ENCODE measurements at places on chromosomes 7 and 10. TPM values are rescaled to one million over a fixed set of nuclear protein-coding genes. Genes with fewer than 3 reads are reported as not detected.

DNA sequence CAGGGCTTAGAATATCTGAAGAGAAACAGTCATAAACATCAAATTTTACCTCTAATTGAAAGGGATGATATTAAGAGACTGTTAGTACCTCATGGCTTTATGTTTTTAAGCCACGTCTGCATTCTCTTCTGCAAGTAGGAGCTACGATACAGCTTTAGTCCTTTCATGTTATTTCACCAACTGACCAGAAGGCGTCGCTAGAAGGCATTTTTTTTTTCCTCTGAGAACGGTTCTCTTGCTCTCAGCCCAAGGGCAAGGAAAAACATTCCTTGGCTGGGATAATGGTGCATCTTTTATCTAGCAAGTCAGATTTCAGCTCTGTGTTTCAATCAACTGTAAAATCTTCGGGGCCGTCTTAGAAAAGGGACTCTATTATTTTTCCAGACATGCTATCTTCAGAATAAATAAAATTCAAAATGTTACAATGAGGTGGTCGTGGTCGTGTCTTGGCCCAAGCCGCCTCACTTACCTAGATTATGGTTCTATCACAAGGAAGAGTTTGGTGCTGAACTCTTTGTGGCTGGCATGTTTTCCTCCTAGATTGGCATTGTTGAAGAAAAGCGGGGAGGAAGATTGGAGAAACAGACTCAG is 41.6 kb upstream of the LYZL2 start:
- H3K36me3 ChIP-seq = no peaks in the 10 kb centered on the region
- no peak overlapping the region for H3K27ac ChIP-seq

GRCh38 chr7:65338346-65338745 is 35.3 kb upstream of the ZNF92 start:
- H3K27ac ChIP-seq = no peak overlapping the region
- H3K36me3 ChIP-seq = no peaks in the 10 kb centered on the region
- H3K4me1 ChIP-seq = no peaks in the 10 kb centered on the region

DNA sequence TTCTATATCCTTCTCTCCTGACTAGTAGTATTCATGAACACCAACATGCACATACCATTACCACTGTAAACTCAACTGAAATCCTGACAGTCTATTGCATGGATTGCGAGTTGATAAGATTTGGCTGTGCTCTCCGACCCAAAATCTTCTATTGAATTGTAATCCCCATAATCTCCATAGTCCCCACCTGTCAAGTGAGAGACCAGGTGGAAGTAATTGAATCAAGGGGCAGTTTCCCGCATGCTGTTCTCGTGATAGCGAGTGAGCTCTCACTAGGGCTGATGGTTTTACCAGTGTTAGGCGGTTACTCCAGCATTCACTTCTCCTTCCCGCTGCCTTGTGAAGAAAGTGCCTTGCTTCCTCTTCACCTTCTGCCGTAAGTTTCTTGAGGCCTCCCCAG is 261.8 kb downstream of the PHF14 start:
- no peaks in the 10 kb centered on the region for H3K27me3 ChIP-seq
- no peak for DNase-seq
- H3K4me1 ChIP-seq = no peaks in the 10 kb centered on the region
- H3K27ac ChIP-seq = no peak overlapping the region
- H3K4me3 ChIP-seq = no peak overlapping the region
- no peaks in the 10 kb centered on the region for H3K36me3 ChIP-seq

- no peak overlapping the region for H3K27ac ChIP-seq
- no peaks in the 10 kb centered on the region for H3K27me3 ChIP-seq
- H3K4me1 ChIP-seq = peaks cover 15% of the 10 kb centered on the region
- no peak overlapping the region for H3K4me3 ChIP-seq
These were observed 5.0 kb downstream of the PRKAG2 start for GRCh38 chr7:151871904-151872303.

DNA sequence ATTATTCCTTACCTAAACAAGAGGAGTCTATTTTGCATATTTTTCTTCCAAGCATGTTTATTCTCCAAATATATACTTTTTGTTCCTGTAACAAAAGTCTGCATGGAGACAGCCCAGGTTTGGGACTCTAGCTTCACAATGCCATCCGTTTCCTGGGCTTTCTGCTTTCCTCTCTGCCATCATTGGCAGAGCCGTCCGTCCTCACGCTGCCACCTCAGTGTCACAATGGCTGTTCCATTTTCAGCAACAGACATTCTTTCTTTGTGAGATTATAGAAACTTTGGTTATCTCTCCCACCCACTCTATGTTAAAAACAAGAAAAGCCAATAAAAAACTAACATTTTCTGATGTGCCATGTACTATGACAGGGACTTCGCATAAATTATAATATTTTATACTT is 825.2 kb downstream of the REEP3 start:
- H3K4me1 ChIP-seq = no peaks in the 10 kb centered on the region
- no peaks in the 10 kb centered on the region for H3K27me3 ChIP-seq
- H3K4me3 ChIP-seq = no peak overlapping the region
- no peaks in the 10 kb centered on the region for H3K36me3 ChIP-seq
- H3K27ac ChIP-seq = no peak overlapping the region
- DNase-seq = no peak

GRCh38 chr7:135716677-135717238 is 11.2 kb downstream of the SLC13A4 start:
- H3K4me3 ChIP-seq = no peak overlapping the region
- no peaks in the 10 kb centered on the region for H3K36me3 ChIP-seq
- H3K27me3 ChIP-seq = no peaks in the 10 kb centered on the region
- no peak for DNase-seq

SLC13A1 gene
- 2.1 TPM for total RNA-seq

WEE2 gene
- not detected for total RNA-seq

TMEM229A gene
- not detected for total RNA-seq

CALHM1 gene
- total RNA-seq = not detected

Data from transverse colon (tissue), 4 donors.